ENCODE measurements at places on chromosomes 2 and 18.

DNA sequence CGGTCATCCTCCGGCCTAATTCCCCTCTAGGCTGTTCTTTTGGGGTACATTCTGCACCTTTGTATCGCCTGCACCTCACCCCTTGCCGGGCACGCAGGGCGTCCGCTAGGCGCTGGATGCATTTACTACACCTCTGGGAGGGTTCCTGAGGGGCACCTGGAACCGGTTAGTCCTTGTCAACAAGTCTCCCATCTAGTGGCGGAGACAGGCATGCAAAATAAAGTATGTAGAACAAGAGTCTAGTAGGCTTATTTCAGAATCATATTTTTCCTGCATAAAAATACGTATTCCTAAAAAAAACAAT is 705 bp upstream of the TEX261 start:
- no peak for DNase-seq

DNA sequence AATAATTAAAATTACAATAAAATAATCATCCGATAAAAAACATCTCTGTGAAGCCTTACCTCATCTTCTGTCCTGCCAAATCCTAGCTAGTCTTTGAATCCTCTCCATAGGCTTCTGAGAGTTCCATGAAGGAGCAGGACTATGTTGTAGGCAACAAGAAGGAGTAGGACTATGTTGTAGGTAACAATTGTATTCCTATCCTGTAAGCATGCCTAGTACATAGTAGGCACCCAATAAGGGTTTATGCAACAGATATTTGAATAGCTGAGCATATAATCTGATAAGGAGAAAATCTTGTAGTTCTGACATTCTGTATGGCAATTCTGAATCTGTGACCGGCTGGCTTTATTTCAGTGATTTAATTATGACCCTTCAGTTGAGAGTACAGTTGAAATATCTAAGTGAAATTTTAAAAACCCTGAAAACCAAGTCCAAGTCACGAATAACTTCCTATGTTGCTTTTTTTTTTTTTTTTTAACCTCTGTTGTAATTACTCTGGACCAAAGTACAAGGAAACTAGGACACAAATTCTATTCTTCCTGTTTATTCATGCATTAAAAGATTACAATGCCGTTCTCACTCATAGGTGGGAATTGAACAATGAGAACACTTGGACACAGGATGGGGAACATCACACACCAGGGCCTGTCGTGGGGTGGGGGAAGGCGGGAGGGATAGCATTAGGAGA is 27.8 kb downstream of the VWA3B start:
- DNase-seq = no peak

DNA sequence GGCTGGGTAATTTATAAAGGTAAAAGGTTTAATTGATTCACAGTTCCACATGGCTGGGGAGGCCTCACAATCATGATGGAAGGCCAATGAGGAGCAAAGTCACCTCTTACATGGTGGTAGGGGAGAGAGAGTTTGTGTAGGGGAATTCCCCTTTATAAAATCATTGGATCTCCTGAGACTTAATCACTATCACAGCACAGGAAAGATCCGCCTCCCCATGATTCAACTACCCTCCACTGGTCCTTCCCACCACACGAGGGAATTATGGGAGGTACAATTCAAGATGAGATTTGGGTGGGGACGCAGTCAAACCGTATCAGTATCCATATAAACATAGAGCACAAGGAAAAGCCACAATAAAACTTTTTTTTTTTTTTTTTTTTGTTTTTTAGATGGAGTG is 172.6 kb upstream of the PIEZO2 start:
- no peak for DNase-seq

GRCh38 chr2:23751747-23752265 is 175.1 kb downstream of the ATAD2B start:
- DNase-seq = no peak

DNA sequence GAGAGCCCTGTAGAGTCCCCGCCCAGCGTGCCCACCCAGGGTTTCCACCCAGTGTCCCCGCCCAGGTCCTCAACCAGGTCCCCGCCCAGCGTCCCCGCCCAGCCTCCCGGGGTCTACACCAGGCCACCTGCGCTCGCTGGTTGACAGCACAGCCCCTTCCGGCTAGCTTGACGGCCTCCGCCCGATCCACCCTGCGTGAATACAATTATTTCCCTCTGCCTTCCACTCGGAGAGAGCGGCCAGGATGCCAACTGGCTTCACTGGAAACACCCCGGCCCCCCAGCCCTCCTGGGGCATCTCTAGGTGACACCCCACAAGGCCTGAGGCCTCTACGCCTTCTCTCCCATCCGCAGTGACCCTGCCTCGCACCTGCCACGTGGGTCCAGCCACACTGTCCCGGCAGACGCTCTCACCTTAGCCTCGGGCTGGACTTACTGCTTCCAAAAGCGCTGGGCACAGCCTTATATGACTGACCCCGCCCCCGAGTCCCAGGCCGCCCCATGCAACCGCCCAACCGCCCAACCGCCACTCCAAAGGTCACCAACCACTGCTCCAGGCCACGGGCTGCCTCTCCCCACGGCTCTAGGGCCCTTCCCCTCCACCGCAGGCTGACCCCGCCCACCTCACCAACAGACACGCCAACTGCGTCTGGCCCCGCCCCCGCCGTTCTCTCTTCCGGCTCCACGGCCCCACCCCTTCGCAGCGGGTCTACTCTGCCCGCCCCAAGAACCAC is 188.1 kb downstream of the LAMA1 start:
- DNase-seq = no peak

GRCh38 chr2:105460048-105460732 is 61.3 kb upstream of the FHL2 start:
- DNase-seq = no peak

- no peak for DNase-seq
These were observed 665.5 kb upstream of the CNTNAP5 start for GRCh38 chr2:123359636-123360035.

DNA sequence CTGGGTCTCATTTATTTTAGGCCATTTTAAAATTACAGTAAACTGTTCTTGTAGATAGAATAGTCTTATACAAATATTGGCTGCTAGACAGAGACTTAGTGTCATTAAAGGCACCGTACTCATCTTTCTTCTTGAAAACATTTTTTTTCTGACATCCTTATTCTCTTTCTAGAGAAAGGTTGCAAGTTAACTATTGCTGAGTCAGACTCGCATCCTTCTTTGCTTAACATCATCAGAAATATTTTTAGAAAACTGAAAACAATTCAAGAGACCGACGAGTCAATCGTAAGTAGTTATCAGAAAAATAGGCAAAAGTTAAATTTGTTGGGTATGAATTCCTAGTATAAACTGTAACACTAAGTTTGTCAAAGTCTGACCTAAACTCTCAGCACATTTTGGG is 72.2 kb downstream of the HNMT start:
- no peak for DNase-seq

GRCh38 chr18:3821524-3821923 is 371.6 kb downstream of the TGIF1 start:
- no peak for DNase-seq

DNA sequence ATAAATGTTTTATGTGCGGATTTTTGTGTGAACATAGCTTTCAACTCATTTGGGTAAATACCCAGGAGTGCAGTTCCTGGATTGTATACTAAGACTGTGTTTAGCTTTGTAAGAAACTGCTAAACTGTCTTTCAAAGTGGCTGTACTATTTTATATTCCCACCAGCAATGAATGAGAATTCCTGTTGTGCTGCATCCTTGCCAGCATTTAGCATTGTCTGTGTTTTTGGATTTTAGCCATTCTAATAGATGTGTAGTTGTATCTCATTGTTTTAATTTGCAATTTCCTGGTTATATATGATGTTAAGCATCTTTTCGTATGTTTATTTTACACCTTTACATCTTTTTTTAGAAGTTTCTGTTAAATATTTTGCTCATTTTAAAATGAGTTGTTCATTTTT is 24.2 kb downstream of the VRK2 start:
- DNase-seq = no peak

- DNase-seq = no peak
These were observed 823.6 kb downstream of the GALR1 start for GRCh38 chr18:78073275-78073674.

GRCh38 chr2:67516899-67517530 is 119.9 kb downstream of the ETAA1 start:
- DNase-seq = no peak

DNA sequence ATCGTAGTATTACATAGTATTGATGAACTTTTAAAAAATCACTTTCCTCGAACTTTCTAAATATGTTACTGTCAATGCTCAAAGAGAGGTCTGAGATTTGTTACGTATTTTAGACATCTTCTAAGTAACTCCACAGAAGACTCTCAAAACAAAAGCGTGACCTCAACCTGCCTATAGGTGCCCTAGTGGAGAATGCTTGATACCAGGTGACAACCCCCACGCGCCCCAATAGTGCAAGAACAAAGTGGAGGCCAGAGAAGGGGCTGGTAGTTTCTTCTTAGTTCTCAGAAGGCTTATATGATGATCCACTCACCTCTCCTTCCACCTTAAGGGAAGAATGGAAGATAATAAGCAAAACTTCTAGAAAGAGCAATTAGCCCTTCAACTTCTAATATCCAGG is 102.6 kb downstream of the ANKRD44 start:
- no peak for DNase-seq

DNA sequence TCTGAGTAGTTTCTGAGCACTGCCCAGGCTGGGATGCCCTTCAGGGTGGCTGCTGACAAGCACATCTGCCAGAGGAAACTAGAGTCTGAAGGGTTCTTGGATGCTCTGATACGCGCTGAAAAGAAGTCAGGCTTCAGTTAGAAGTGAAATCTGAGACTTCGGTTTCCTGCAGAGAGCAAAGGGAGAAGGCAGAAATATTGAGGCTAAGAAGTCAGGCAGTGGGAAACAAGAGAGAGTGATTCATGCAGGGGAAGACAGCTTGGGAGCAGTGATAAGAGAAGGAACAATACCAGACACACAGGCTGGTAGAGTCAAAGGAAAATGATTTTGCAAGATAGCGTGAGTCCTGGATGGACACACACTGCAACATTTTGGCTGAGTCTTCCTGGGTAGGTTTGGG is 51.0 kb upstream of the BOD1L2 start:
- no peak for DNase-seq

DNA sequence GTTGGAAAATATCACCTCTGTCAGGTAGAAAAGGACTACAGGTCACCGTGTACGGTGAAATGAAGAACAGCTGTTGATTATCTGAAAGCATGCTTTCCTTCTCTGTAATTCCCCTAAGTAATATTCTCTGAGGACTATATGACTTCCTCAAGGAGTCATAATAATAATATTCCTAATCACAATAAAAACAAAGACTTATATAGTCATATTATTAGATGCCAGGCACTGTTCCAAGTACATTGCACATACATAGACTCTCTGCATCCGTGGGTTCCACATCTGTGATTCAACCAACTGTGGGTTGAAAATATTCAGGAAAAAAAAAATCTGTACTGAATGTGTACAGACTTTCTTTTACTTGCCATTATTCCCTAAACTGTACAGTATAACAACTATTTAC is 512.4 kb upstream of the ID2 start:
- no peak for DNase-seq

DNA sequence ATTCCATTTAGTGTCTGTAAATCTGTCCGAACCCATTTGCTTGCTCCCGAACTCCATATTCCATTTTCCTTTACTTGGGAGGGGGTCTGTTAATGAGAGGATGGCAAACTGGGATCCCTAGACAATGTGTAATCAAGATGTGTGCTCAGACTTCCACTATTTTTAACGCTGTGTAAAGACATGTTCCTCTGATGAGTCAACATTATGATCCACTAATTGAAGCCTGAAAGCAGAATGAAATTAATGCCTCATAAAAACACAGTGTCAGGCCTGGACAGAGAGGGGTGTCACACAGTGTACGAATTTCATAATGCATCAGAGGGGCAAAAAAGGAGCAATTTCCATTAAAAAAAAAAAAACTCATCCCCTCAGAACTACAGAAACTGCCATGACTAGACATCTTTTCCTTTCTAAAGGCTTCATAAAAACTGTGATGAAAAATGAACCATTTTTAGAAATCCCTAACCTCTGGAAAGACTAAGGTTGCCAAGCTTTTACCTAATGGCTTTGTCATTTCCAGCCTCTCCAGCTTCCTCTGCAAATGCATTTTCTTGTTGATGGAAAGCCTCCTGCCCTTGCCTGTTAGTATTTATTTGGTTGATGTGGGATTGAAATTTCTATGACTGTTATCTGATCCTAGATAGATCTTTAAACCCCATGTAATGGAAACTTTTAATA is 209.2 kb upstream of the DCC start:
- no peak for DNase-seq

DNA sequence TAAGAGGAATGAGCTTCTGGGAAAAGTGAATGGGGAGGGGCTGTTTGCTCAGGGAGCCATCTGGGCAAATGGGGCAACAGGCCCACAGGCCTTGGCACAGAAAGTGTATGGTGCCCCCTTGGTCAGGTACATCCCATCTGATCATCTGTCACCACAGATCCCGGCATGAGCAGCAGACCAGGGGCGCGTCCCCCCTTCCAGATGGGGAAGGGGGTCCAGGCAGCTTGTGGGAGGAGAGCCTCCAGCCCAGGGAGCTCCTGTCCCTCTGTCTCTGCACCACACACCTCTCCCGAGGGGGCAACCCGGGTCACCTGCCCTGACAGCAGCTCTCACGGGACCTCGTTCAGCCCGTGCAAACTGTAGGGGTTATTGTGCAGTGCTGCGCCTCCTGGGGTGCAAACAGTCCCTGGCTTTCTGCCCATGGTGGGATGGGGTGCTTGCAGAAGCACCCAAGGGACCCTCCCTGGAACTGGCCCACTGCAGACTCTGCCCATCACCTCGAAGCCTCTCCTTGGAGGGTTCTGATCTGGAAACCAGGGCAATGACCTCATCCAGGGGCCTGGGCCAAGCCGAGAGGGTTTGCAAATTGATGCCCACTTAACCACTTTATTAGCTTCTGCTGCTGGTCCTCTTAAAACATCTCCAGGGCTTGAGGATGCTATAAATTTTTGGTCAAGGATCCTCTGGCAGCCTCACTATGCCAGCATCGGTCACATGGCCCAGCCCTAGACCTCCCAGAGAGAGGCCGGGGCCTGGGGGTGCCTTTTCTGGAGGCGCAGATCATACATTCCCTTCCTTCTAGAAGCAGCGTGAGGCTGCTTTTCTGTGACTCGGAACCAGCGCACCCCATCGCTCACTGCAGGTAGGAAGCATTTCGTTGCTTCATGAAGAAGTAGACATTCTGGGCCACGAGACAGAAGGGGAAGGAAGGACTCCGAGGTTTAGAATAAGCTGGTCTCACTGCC is 7.6 kb upstream of the BOK start:
- peak; percentile 27 for DNase-seq

Data from GM12892 (cell line).